ENCODE measurements at places on chromosomes 3 and 15.

GRCh38 chr3:188573291-188573940 lies 419.5 kb downstream of the LPP start:
- no peak for DNase-seq

DNA sequence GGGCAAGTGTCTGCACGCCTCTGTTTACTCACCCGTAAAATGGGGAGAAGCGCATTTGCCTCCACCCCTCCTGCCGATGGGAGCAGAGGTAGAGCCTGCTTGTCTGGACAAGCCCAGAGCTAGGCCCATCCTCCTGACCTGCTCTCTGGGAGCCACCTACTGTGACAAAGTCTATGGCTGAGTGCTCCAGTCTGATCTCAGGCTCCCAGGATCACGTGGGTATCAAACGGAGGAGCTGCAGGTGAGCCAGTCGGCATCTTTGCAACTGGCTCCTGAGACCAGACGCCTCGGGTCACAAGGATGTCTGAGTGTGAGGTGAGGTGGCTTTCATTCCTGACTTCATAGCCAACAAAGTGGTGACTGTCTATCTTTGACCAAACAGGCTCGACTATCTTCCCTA lies 2.1 kb upstream of the ALDH1A3 start:
- DNase-seq: no peak

- DNase-seq: no peak
These were observed 6.6 kb downstream of the PLXNA1 start for GRCh38 chr3:126989316-126990023.

DNA sequence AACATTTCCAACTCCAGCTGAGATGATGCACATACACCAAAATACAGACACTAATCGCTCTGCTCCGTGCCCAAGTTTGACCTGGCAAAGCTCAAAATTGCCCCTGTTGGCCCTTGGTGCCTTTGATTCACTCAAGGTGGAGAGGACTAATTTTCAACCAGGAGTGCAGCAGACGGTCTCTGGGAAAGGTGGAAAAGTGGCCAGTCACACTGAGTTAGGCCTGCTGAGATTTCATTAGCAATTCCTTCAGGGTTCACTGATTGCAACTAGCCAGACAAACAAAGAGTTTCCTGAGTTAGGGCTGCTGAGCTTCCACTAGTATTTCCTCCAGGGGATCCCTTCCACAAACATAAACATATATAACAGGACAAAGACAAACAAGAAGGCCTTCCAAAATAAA lies 28.7 kb upstream of the LHFPL4 start:
- no peak for DNase-seq

DNA sequence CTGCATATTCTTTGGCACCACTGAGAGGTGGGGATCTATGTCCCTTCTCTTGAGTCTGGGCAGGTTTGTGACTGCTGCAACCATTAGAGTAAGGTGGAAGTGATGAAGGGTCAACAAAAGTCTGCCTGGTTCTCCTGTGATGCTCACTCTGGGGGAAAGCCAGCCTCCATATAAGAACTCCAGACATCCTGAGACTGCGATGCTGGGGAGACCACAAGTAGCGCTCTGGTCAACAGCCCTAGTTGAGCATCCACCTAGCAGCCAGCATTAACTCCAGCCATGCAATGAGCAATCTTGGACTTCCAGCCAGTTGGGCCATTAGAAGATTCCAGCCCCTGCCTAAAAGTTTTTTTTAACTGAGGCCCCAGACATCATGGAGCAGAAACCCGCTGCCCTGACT lies 62.8 kb downstream of the SCN11A start:
- DNase-seq: no peak

GRCh38 chr3:109125902-109126301 lies 8.0 kb upstream of the MORC1 start:
- no peak for DNase-seq

GRCh38 chr3:134250717-134251220 lies at the start of gene RYK:
Gene RYK, minus strand, starts transcription at chr3:134250859. Its CDS starts 205 bp downstream, at chr3:134250654.
- DNase-seq: peak; percentile 90

GRCh38 chr3:70813311-70813710 lies 500.9 kb upstream of the MDFIC2 start:
- DNase-seq: no peak

- DNase-seq: no peak
These were observed 7.7 kb downstream of the COL8A1 start for GRCh38 chr3:99646107-99646435.

DNA sequence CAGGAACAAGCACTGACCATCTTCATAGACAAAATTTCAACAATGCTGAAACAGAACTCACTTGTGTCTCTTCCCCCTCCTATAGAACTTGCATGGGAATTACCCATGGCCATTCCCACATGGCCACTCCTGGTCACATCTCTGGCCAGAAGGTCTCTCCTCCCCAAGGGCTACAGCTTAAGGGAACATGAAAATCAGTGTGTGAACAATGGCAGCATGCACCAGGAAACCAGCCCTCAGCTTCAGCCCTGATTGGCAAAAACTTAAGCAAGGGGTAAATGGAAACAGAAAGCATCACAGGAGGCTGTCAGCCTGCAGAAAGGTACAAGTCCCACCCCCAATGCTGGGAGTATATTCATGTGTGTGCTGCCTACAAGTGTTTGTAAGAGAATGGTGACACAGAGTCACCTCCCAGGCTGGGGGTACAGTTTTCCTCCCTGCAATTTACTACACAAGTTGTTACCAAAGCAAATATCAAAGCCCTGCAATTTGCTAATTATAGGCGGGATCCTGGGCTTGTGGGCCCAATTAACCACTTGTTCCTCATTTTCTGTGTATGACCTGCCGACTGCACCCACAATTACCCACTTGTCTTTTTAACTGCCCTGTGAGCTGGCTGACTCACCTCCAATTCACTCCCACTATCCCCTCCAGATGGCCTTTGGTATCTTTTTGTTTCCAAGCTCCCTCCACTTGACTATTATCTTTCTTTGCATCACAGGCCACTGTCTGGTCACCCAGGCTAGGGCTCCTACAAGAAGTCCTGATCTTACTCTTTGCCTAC lies 84.4 kb upstream of the HES1 start:
- DNase-seq: no peak

- DNase-seq: no peak
These were observed 225.2 kb downstream of the TCF12 start for GRCh38 chr15:57143511-57144078.

DNA sequence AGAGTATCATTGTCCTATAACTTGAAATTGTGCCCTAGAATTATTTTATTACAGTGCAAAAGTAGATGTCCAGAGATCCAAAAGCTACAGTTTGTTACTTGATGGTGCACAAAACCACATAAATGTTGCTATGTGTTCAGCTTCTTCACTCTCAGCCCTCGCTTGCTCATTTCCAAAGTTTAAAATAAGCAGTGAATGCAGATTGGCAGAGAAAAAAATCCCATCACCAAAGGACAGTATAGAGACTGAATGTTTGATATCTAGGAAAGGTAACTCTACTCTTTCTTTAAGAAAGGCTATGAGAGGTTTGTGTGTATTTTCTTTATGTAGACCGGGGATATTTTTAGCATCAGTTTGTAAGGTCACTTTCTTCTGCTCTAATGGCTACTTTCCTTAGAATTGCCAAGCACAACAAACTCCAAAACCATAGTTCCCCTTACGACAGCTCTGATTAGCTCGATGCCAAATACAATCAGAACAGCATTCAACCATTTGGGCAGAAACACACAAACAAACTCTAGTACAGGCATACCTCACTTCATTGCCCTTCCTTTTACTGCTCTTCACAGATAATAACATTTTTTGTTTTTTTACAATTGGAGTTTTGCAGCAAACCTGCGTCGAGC lies 164.1 kb upstream of the CCDC54 start:
- DNase-seq: no peak

DNA sequence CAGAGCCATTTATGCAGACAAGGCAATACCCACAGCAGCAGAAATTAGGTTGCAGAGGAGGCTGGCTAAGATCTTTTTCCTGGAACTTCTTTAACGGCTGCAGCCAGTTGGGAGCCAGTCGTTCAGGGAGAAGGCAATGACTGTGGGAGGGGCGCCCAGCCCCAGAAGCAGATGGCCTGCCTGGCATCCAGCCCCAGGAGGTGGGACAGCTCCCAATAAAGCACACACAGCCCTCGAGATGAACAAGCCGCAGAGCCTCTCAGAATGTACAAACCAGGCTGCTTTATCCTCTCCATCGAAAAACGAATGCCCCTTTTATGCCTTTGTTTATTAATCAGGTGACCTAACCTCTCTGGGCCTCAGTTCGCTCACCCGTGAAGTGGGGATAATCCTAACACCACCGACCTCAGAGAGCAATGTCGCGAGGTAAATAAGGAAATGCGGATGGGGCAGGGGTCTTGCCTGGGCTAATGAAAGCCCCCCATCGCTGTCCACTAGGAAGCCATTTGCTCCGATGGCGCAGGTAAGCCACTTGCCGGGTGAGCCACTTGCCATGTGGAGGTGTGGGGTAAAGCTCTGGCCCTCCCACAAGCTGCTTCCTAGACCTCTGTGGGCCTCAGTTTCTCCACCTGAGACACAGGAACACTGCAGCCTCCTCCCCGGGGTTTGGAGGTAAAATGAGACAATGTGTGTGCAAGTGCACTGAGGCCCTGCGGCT lies 35.8 kb downstream of the MGLL start:
- no peak for DNase-seq

GRCh38 chr3:110708156-110708555 lies 363.5 kb upstream of the NECTIN3 start:
- no peak for DNase-seq

GRCh38 chr15:72515591-72516389 lies 41.7 kb downstream of the ARIH1 start:
- DNase-seq: no peak

DNA sequence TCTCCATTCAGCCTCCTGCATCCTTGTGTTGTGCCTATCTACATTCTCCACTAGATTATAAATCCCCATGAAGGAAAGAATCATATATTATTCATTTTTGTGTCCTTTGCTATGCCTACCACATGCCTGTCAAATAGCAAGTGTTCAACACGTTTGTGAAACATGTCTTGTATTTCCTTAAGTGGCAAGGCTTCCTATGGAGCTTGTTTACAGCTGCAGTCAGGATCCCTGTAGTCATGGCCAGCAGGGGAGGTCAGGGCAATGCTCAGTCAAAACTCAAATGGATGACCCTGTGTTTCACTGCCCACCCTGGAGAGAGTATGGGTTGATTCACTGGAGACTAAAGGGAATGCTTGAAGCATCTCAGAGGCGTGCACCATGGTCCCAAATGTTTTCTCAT lies 191.7 kb upstream of the ATP11B start:
- no peak for DNase-seq

- no peak for DNase-seq
These were observed 325.0 kb downstream of the RBMS3 start for GRCh38 chr3:29605845-29606244.

GRCh38 chr3:135069406-135069805 lies 274.3 kb downstream of the EPHB1 start:
- no peak for DNase-seq

DNA sequence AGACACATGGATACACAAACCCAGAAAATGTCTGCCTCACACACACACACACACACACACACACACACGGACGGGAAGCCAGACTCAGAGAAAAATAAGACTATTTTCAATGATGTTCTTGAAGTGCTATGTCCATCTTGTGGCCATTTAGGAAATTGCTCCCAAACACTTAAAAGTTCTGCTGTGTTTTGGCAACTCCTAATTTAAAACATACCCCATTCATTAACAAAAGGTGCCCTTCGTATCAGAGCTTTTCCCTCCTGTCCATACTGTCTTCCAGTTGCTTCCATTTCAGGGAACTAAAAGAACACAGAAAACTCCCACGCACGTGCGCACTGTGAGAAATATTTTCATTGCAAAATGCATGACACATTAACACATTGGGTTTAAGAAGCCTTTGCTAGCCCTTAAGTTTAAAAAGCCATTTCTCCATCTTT lies 44.6 kb downstream of the SLC12A1 start:
- DNase-seq: no peak

DNA sequence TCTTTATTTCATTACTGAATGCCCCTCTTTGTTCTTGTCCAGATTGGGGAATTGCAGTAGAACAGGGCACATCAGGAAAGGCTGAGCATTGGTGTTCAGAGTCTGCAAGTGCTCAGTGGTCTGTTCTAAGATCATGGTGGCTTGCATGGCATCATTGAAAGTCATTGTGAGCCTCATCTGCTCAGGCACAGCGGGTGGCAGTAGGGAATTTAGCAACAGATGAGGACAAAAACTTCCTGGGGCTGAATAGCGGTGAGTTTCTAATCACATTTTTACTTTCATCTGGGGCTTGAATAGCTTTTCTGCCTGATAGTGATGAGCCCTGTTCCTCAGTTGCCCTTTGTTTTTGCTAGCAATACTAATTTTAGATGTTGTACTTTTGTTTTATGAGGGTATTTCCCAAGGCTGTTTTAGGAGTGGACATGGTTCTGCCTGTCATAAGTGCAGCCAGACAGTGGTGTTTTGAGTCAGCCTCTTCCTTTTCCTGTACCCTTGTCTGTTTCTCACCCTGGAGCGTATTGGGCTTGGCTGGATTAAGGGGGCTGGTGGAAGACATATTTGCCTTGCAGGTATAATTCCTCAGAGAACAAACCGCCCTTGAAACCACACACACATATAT lies 127.2 kb upstream of the IL12A start:
- no peak for DNase-seq

DNA sequence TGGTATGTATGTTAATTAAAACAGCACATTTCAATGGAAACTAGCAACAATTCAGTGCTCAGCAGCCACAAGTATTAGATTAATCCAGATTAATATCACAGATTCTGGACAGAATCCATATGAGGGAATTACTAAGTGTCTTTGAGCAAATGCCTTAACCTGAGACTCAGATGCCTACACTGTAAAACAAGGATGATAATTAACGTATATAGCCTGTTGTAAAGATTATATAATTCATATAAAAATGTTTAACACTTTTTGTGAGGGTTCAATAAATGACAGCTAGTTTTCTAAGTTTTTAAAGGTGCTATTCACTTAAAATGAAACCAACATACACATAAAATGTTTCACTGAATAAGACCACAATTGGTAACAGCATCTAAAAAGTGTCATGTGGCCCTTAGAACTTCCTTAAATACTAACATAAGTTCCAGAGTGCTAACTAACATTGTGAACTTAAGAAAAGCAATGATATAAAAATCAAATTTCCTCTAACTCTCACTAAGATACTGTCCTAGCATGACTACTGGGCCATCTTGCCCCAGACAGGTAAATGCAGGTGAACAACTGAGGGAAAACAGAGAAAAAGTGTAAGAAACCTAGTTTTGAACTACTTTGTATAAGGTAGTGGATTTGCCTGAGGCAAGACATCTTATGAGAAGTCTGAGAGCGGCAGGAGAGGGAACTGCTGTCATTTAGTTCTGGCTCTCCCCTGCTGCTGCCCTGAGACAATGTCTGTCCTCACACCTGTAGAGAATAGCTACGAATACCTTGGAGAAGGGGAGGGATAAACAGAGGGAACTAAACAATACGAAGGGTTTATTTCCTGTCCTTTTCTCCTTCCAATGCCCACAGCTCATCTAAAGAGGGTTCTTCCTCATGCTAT lies 151.3 kb downstream of the ADAM10 start:
- no peak for DNase-seq

- DNase-seq: peak; percentile 41
These were observed 3.8 kb downstream of the PKM start for GRCh38 chr15:72227192-72227586.

- no peak for DNase-seq
These were observed 17.9 kb downstream of the GRIP2 start for GRCh38 chr3:14522129-14522691.

Measured in CD4-positive, alpha-beta T cell (primary cell).